Activated CD4-positive, CD25-positive, alpha-beta regulatory T cell treated with anti-CD3 and anti-CD28 coated beads, Interleukin-2, amount 50 U/mL, for 24 hours (primary cell): ENCODE measurements at places on chromosomes 1 and 21.

- no peak for ATAC-seq
Measured at GRCh38 chr1:44453798-44454349, 48.8 kb downstream of the RNF220 start.

GRCh38 chr1:237788069-237788468, 102.7 kb downstream of the ZP4 start:
- ATAC-seq = no peak

- no peak for ATAC-seq
Measured at GRCh38 chr1:202756391-202756790, 46.1 kb upstream of the SYT2 start.

- no peak for ATAC-seq
Measured at GRCh38 chr1:47196622-47197021, 6.8 kb upstream of the PDZK1IP1 start.

GRCh38 chr1:2529784-2530512, at the start of gene HES5:
Gene HES5 (minus strand): TSS chr1:2530263. CDS start chr1:2530164, 99 bp downstream.
- no peak for ATAC-seq

DNA sequence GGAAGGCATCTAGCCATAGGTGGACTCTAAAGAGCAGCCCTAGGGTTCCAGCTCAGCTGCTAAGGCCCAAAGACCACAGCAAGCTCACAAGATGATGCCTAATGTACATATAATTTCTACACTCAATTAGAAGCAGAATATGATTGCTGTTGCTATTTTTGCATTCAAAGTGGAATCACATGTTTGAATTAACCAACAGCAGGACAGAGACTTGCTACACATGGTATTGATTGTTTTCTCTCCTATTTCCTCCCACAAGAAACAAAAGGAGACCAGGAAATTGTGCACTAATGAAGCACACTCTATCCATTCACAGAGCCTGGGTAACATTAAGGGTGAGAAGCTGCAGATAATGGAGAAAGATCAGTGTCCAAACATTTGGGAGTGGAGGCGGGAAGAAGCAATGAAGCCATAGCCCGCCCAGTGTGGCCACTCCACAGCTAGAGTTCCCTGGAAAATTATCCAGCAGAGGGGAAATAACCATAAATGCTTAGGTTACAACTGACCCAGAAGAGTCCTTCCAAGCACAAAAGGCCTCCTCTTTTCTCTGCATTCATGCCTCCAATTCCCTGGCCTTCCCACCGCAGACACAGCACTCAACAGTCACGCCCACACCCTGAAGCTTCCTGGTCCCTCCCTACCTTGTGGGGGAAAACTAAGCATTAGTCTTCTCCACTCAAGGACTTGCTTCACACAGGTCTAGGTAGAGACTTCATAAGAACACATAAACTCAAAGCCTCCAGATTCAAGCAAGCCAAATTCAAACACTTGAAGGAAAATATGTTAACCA, 7.5 kb downstream of the CNN3 start:
- no peak for ATAC-seq

- ATAC-seq = peak; percentile 36
Measured at GRCh38 chr1:6646499-6647148, 22.0 kb downstream of the THAP3 start.

GRCh38 chr1:20521960-20522861, 14.3 kb upstream of the MUL1 start:
- no peak for ATAC-seq

DNA sequence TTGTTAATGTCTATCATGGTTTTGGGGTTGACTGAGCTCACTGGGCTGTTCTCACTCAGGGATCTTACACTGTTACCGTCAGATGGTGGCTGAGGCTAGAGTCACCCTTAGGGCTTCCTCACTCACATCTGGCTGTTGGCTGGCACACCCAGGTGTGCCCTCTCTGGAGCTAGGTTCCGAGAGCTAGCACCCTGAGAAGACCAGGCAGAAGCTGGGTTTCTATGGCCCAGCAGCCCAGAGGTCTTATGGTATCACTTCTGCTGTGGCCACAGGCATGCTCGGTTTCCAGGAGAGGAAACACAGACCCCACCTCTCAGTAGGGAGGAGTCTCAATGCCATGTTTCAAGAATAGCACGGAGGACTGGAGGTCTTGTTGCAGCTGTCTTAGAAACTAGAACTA, 20.7 kb upstream of the KIF1B start:
- ATAC-seq = no peak

DNA sequence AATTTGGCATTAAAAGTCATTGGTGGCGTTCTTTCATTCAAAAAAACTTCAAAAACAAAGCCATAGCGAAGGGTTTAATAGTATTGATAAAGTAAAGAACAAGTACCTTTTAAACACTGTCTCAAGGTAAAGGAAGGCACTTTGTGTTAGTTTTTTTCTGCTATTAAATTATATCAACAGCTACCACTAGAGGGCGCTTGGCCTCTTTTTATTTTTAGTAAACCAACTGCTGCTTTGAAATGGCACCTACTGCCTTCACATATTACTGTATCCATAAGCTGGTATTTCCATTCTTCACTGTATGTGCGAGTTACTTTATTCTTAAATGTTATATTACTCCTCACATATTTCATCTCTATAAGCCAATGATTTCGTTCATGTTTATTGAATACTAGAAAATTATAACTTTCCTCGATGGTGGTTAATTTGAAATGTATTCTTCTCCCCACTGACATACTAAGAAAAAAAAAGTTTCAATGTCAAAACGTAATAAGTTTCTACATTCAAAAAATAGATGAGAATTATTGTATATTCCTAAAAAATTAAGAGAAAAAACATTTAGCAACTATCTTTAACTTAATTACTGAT, 125.7 kb upstream of the CXADR start:
- peak; percentile 30 for ATAC-seq

DNA sequence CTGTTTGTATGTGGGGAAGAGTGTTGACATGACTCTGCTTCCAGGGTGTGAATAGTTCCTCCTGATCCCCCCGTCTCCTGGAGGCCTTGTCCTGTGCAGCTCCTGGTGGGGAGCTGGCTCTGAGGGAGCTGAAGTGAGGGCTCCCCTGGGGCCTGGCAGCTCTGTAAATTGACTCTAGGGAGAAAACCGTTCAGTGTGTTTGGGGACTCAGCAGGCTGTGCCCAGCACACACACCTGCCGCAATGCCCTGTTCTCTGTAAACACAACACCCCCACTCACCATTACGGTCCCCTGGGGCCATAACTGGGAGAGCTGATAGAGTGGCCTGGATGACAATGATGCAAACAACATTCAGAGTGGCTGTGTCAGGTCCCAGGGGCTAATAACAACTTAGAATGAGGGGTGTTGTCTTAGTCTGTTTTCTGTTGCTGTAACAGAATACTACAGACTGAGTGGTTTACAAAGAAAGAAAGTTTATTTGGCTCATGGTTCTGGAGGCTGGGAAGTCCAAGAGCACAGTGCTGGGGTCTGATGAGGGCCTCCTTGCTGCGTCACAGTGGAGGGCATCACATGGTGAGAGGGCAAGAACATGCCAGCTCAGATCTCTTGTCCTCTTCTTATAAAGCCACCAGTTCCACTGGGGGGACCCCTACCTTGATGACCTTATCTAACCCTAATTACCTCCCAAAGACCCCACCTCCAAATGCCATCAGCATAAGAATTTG, 15.3 kb downstream of the ADORA1 start:
- ATAC-seq = no peak

DNA sequence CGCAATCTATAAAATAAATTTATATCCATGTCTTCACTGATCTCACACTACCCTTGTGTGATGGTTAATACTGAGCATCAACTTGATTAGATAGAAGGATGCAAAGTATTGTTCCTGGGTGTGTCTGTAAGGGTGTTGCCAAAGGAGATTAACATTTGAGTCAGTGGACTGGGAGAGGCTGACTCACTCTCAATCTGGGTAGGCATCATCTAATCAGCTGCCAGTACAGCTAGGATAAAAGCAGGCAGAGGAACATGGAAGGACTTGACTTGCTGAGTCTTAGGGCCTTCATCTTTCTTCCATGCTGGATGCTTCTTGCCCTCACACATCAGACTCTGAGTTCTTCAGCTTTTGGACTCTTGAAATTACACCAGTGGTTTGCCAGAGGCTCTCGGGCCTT, 615.4 kb downstream of the AGBL4 start:
- no peak for ATAC-seq

DNA sequence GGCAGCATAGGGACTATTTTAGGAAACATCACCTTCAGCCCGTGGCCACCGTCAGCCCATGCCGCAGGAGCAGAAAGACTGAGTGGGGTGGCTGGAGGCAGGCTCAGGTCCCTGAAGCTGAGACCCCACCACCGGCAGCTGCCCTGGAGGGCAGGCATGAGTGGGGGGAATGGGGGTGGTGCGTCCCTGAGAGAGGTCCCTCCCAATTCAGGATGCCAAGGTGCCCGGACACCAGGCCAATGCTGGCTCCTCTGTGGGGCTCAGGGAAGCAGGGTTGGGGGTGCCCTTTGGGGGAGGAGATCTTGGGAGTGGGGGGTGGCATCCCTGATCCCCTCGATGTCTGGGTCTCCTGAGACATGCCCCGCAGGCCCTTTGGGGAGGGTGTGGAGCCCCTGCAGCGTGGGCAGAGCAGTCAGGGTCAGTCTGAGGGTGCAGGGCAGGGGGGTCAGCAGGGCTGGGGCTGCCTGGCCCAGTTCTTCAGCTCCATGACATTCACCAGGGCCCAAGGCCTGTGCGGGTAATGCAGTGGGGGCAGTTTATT, 998 bp upstream of the TTC34 start:
- no peak for ATAC-seq

GRCh38 chr1:159941141-159941540, 4.3 kb downstream of the IGSF9 start:
- ATAC-seq = no peak

GRCh38 chr1:58755468-58755872, 28.4 kb downstream of the JUN start:
- ATAC-seq = peak; percentile 97

DNA sequence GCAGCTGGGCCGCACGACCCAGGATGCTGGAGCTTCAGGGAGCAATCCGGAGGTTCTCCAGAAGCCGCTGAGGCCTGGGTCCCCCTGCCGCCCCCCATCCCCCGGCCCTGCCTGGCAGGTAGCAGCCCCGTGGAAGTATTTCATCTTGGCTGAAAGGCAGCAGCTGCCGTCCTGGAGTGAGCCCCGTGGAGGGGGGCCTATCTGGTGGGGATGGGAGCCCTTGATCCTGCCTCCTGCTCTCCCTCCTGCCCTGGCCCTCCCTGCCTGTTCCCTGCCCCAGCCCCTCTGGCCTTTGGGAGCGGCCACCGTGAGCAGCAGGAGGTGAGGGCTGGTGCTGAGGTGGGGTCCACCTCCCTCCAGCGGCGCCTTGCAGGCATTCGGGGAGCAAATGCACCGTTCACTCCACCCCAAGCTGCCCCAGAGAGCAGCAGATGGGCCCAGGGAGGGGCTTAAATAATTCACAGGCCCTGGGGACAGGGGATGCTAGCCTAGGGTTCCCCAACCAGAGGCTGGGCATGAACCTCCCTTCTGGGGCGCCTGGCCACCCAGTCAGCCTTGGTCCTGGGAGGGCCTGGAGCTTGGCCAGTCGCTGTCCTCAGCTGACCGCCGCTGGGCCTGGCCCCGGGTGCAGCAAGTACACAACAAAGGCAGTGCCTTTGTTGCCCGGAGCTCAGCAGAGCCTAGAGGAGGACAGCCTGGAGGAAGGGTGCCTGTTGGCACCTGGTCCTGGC, 23.7 kb upstream of the PLCH2 start:
- no peak for ATAC-seq

DNA sequence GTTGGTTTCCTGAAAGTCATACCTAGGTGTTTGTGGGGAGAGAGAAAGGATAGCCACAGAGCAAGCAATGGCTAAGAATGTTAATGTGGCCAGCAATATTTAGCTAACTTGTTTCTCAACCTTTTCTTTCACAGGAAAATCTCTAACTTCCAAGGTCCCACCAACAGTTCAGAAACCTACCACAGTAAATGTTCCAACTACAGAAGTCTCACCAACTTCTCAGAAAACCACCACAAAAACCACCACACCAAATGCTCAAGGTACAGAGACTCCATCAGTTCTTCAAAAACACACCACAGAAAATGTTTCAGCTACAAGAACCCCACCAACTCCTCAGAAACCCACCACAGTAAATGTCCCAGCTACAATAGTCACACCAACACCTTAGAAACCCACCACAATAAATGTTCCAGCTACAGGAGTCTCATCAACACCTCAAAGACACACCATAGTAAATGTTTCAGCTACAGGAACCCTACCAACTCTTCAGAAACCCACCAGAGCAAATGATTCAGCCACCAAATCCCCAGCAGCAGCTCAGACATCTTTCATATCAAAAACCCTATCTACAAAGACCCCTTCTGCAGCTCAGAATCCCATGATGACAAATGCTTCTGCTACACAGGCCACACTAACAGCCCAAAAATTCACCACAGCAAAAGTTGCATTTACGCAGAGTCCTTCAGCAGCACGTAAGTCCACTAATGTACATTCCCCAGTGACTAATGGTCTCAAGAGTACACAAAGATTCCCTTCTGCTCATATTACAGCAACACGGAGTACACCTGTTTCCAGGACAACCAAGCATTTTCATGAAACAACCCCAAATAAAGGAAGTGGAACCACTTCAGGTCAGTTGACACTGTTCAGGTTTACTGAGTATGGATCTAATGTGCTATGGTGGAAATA, 15.3 kb downstream of the CD55 start:
- peak; percentile 77 for ATAC-seq

DNA sequence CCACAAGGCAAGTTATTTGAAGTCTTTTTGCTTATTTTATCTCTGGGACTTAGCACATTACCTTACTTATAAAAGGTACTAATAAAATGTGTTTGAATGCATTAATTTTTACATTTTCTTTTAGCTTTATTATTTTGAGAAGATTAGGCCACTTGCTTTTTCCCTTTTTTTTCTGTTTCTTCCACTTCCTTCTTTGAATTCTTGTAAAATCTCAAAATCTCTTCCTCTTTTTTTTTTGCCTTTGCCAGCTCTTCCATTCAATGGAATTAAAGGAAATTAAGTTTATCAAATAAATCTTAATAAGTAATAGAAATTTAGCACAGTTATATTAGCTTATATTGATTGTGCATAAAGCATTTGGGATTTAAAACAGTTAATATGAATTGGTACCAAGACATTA, 260.9 kb downstream of the SRGAP2C start:
- ATAC-seq = no peak

- ATAC-seq = no peak
Measured at GRCh38 chr1:225470211-225471108, 42.6 kb upstream of the LBR start.

GRCh38 chr1:11352816-11353799, 80.1 kb downstream of the UBIAD1 start:
- ATAC-seq = no peak

GRCh38 chr1:38082769-38083263, 36.2 kb upstream of the POU3F1 start:
- ATAC-seq = no peak

DNA sequence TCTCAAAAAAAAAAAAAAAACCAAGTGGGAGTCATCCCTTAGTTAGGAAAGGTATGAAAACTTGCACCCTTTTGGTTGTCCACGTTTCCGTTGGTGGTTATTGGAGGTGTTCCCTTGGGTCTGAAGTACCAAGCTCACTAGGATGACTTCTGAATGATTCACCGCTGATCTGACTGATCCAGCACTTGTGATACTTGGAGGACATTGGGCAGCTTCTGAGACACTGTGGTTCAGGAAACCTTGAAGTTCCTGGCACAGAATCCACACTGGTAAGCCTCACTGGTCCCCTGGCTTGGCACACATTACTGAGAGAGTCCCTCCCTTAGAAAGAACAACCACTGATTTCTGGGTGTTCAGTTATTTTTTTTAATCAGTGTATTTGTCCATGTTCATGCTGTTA, 91.9 kb downstream of the RYR2 start:
- no peak for ATAC-seq

GRCh38 chr21:45248893-45249381, 38.8 kb downstream of the POFUT2 start:
- no peak for ATAC-seq

GRCh38 chr1:192045131-192045530, 113.1 kb upstream of the RGS18 start:
- ATAC-seq = no peak
